ENCODE measurements at places on chromosomes 1 and 21. TPM values are rescaled to one million over a fixed set of nuclear protein-coding genes. Genes with fewer than 3 reads are reported as not detected.

DNA sequence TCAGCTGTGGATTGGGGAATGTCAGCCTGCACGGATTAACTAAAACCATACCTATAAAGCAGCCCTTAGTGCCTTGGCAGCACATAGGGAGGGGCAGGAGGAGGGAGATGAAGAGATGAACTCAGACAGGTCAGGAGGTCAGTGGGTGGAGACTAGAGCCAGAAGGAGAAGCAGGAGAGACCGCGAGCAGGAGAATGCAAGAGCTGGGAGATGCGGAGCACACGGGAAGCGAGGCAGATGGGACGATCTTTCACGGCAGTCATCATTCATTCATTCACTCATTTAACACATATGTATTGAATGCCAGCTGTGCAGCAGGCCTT lies 41.9 kb downstream of the NEK2 start:
- no peak for DNase-seq

GRCh38 chr1:52203935-52204625 lies 62.2 kb downstream of the ZFYVE9 start:
- DNase-seq: no peak

- DNase-seq: peak; percentile 65
These were observed 829 bp downstream of the SPEN start for GRCh38 chr1:15848143-15848928.

- DNase-seq: peak; percentile 51
These were observed 579 bp upstream of the SLC19A1 start for GRCh38 chr21:45542667-45543370.

- DNase-seq: no peak
These were observed 224.4 kb downstream of the DSCAM start for GRCh38 chr21:40622531-40622930.

DNA sequence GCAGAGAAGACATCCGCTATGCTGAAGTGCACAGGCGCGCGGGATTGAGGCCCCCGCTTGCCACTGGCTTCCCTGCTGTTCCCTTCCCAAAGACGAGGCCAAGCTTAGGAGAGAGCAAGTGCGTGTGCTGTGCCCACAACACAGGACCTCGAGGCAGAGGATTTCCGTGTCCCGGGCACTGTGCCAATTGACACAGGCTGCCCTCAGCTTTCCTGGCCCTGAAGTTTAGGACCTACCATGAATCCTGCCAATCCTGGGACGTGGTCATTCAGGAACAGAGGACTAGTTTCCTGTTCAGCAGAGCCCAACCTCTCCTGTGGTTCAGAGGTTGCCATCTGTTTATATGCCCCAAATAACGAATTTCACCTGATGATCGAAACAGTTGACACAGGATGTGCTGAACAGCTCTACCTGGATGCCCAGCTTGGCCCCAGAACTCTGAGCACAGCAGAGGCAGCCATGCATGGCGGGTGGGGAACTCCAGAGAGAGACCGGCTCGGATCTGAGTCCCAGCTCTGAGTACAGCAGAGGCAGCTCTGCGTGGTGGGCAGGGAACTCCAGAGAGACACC lies 22.0 kb downstream of the SLC37A1 start:
- peak; percentile 58 for DNase-seq

- DNase-seq: no peak
These were observed 3.3 kb downstream of the ACTRT2 start for GRCh38 chr1:3024588-3024987.

DNA sequence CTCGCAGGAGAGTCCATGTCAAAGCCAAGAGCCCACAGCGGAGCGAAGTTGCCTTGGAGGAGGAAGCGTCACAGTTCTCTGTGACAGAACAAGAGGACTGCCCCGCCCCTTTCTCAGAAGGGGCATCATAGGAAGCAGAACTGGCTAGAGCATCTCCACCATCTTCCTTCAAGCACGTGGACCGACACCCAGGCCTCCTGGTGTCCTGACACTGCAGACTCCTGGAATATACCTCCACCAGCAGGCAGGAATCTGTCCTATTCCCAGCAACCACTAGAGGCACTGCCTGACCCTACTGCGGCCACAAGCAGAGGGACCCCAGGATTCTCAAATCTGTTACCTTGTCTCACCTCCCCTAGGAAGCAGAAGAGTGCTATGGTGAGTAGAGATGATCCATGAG lies 37.8 kb downstream of the GPA33 start:
- DNase-seq: no peak

- DNase-seq: no peak
These were observed 32.1 kb downstream of the TGFB2 start for GRCh38 chr1:218377143-218377660.

DNA sequence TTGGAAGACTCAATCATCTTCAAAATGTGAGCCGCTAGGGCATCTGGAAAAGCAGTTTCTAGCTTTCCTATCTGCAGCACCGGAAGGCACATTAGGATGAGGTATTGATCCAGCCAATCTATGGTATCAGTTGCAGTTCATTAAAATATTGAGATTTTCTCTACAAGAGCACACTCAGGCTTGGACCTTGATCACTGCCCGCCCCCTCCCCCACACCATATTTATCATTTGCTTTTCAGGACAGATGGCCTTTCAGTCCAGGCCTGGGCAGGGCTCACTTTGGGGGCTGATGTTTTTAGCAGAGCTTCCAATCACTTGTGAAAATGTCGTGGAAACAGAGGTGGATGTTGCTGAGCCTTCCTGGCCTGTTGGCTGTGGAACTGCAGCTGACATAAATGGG lies 17.5 kb downstream of the LHX4 start:
- DNase-seq: no peak

DNA sequence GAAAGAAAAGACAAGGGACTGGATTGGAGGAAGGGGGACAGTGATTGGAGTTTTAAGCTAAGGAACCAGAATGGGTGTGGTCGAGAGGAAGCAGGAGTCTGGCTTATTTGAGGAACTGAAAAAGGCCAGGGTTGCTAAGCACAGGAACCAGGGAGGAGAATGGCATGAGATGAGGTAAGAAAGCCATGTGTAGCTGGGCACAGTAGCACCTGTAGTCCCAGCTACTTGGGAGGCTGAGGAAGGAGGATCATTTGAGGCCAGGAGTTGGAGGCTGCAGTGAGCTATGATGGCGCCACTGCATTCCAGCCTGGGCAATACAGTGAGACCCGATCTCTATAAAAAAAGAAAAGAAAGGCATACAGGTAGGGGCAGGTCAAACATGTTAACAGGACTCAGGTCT lies 8.1 kb upstream of the KHDRBS1 start:
- DNase-seq: no peak

DNA sequence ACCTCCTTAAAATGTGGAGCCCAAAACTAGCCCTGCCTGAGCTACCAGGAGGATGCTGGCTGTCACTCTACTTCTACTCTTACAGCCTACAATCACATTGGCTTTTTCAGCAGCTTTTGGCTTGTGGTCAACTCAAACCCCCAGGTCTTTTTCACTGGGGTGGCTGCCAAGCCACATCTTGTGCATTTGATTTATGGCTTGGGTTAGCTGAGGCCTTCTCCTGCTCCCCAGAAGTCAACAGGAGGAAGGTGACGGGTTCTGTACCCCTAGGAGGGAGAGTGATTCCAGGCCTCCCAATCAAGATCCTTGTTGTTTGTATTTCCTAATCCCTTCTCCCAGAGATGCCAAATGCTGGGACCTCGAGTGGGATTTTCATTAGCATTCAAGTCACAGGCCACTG lies 124.3 kb downstream of the LACTBL1 start:
- DNase-seq: no peak

- no peak for DNase-seq
These were observed 529.5 kb downstream of the KCNT2 start for GRCh38 chr1:196078691-196079090.

DNA sequence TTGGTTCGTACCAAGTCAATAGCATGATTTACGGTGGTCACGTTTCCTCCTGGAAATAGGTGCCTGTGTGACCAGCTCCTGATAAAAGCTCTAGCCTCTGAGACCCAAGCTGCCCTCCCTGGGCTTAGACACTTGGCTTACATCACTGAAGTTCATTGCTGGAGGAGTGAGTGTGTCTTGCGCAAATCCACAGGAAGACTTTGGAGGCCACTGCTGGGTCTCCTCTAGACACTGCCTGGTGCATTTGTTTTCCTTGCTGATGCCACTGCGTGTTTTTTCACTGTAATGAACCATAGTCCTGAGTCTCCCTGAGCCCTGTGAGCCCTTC lies 230.6 kb downstream of the DSCAM start:
- no peak for DNase-seq

DNA sequence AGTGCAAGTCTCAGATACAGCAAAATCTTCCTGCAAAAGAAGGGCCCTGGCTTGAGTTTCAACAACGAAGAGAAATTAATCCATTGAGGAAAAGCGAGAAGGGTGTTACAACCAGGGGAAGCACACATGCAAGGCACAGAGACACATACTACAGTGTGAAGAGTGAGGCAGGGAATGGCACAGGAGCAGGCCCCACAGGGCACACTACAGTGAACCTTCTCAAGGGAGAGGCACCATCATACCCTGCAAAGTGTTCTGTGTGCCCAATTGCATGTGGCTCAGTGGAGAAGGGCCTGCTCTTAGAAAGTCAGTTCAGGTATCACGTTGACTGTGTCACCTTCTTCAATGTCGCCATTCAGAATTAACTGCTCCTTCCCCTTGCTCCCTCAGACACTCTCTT lies 60.3 kb downstream of the LMX1A start:
- DNase-seq: no peak

- no peak for DNase-seq
These were observed 63.7 kb downstream of the NVL start for GRCh38 chr1:224266105-224266914.

DNA sequence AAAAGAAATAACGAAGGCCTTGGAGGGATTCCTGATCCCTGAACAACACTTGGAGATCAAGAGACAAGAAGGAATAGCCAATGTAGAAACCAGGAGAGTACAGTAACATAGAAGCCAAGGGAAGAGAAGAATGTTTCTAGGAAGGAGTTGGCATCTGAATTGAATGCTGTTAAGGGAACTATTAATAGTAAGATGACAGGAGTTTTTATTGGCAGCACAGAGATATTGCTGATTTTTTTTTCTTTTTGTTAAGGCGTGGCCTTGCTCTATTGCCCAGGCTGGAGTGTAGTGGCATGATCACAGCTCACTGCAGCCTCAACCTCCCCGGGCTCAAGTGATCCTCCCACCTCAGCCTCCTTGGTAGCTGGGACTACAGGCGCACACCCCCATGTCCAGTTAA lies 9.6 kb upstream of the SFT2D2 start:
- DNase-seq: no peak

GRCh38 chr1:173063171-173063570 lies 12.4 kb upstream of the TNFSF18 start:
- no peak for DNase-seq

DNA sequence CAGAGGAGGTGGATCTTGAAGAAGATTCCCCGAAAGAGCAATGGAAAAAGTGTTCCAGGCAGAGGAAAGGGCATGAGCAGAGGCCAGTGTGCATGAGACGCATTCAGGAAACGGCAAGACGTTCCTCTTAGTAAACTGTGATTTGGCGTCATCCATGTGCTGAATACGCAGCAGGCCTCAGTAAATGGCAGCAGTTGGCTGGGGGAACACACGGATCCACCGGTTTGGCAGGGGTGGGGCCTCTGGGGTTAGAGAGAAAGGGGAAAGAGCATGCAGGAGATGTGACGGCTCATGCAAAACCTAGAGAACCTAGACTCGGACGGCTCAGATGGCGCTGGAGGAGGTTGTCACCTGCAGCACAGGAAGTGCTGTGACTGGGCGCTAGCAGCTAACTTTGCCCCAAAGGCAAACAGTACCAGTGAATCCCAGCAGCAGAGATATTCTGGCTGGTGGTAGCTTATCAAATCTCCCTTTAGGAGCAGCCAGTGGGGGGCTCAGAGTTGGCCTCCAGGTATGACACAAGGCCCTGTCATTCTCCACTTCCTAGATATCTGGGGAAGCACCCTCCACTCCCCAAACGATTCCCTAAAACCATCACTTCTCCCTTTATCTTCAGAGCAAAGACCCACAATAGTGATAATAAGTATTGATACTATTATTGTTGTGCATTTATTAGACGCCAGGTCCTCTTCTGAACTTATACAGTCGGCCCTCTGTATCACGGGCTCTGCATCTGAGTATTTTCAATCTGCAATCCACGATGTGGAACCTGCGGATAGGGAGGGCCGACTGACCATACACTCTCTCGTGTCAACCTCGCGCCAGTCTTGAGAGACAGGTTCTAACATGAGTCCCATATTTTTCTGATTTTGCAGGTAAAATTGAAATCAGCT lies 7.6 kb downstream of the LAPTM5 start:
- DNase-seq: no peak

DNA sequence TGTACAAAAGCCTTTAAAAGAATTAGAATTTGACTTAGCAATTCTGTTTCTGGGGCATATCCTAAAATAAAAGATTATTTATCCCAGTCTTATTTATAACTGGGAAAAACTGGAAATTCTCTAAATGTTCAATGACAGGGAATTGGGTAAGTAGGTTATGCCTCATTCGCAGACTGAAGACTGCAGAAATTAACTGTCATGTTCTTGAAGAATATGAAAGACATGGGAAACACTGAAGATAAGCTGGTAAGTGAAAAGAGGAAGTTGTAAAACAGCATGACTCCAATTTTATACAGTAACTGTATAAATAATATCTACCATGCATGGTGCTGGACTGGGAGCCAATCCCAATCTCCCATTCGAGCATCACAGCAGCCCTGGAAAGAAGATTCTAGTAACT lies 50.6 kb upstream of the SLC2A1 start:
- no peak for DNase-seq

The FAM229A gene
- total RNA-seq: 8.9 TPM

The FAM151A gene
- 7.8 TPM for total RNA-seq

The CASP9 gene
- total RNA-seq: 9.9 TPM

The PTBP2 gene
- total RNA-seq: 15.9 TPM

The FAM163A gene
- 0.61 TPM for total RNA-seq

The ATP6V1G3 gene
- total RNA-seq: not detected

The CSF3R gene
- total RNA-seq: 2.9 TPM

The MYOG gene
- not detected for total RNA-seq

The SPRR1B gene
- total RNA-seq: not detected
